Hypothalamus (tissue), 51 donors: ENCODE measurements at places on chromosomes 2 and 18.

- DNase-seq: no peak
Measured at GRCh38 chr2:240413813-240414429, 21.5 kb upstream of the GPC1 start.

GRCh38 chr2:75570948-75571729, 10.4 kb upstream of the EVA1A start:
- DNase-seq: no peak

- no peak for DNase-seq
Measured at GRCh38 chr2:179613701-179614100, 247.7 kb downstream of the ZNF385B start.

DNA sequence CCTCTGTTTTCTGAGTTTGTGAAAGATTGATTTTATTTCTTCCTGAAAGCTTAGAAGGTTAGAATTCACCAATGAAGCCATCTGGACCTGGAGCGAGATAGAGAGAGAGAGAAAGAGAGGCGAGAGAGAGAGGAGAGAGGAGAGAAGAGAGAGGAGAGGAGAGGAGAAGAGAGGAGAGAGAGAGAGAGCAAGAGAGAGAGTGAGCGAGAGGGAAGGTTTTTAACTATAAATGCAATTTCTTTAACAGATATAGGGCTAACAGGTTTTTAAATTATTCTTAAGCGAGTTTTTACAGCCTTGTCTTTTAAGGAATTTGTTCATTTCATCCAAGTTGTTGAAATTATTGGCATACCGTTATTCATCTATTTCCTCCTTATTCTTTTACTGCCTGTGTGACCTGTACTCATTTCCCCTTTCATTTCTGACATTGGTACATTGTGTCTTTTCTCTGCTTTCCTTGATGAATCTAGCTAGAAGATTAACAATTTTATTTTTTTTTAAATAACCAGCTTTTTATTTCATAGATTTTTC, 56.1 kb downstream of the BABAM2 start:
- DNase-seq: no peak

DNA sequence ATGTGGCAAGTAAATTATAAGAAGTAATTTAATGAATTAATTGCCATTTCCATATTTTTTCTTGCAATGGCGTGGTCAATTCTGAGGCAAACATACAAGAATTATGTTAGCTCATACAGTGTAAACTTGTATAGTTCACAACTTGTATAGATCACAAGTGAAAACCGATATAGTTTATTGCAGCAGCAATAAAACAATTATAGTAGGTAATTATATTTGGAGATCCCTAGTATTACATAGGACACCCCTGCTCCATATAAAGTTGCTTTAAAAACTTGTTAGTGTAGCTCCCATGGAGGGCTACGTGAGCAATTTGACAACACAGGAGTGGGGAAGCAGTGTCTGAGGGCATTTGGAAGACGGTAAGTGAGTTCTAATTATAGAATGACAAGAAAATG, 288.2 kb downstream of the SOCS6 start:
- no peak for DNase-seq

DNA sequence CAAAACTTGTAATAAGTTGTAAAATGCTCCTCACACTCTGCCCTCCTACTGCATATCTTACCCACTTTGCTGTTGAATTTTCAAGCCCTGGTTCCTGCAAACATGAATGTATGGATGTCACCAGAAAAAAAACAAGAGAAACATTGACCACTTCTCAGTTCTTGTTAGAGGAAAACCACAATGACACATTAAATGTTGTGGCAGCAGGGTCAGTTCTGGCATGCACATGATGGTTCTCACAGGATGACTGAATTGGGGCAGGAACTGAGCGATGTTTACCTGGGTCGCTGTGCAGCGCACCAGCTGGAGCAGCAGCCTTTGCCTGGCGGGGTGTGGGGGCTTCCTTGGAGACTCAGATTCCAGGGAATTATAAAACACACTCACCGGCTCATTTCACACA, 14.0 kb upstream of the PRKCE start:
- no peak for DNase-seq

DNA sequence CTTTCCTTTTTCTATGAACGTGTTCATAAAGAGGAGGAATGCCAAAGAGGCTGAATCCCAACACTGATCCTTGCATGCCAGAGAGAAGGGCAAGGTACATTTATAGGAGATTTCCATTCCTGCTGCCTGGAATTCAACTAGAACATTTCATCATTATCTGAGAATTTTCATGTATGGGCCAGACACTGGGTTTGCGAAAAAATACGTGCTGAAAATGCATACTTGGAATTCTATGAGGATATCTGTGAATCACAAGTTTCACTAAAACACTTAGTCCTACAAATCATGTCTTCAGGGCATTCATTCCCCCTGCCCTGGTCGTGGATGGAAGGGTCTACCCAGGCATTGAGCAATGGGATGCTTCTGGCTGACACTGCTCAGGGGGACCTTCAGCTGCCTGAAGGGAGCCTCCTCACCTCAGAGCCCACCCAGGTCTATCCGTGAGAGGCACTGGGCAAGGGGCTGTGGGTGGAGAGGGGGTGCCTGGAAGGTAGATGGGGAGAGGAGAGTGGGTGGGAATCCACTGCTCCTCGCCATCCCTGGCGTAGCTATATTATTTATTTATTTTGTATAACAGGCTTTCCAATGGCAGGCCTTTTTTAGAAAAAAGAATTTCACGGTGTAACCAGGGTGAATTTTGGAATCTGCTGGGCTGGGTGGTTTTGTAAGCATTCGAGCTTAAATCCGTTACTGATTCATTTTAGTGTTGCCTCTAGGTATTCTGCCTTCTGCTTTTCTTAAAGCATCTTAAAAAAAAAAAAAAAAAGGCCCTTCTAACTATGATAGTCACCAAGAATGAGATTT, 560.6 kb upstream of the ID2 start:
- DNase-seq: no peak

DNA sequence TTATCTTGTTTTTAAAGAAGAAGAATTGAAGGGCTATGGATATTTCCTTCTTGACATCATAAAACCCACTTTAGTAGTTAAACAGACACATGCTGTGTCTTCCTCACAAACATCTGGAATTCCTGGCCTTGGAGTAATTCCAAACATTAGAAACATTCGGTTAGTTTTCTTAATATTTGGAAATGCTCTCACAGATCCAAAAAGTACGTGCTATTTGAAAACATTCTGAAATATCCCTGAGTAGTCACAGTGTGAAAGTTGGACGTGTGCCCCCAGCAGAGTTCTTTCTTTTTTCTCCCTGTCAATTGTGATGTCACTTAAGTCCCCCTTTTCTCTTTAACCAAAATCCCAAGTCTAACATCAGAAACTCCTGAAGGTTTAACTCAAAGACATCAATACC, 91.3 kb downstream of the ANTXR1 start:
- no peak for DNase-seq

DNA sequence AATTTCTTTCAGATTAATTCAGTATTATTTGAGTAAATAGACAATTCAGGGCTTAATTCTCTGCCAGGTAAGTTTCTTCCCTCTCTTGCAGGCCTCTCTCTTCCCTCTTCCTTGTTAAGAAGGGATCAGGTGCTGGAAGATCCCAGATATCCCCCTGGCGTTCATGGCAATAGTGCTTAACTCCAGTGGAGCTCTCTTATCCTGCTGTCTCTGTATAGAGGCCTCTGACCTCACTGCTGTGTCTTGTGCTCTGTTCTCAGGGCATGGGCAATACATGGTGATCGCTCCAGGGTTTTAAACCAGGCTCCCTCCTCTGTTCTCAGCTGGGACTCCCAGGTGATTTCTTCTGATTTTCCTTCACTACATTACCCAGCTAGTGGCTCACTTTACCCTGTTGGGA, 226.8 kb downstream of the MC4R start:
- DNase-seq: no peak

DNA sequence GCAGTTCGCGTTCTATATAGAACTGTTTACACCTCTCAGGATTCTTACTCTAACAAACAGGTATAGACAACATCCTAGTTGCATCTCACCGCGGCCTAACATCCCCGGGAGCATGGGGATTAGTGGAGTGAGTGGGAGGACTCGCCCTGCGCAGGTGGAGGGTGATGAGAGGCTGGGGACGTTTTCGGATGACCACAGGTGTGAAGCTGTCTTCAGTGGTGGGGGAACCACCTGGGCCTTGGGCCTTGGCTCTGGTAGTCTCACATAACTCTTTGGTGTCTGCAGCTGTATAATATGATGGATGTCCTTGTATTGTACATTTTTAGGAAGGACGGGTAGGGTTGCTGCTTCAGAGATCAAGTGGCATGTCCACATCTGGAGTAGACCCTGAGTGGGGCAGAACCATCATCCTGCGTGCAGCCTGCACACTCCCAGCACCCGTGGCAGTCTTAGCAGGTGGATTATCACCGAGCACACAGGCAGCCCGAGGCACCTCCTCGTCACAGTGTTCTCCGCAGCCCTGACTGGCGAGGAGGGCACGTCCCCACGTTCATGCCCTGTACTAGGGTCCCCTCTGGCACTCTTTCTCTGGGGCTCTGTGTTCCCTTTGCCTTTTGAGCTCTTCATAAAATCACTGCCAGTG, 56.0 kb downstream of the AGAP1 start:
- no peak for DNase-seq

DNA sequence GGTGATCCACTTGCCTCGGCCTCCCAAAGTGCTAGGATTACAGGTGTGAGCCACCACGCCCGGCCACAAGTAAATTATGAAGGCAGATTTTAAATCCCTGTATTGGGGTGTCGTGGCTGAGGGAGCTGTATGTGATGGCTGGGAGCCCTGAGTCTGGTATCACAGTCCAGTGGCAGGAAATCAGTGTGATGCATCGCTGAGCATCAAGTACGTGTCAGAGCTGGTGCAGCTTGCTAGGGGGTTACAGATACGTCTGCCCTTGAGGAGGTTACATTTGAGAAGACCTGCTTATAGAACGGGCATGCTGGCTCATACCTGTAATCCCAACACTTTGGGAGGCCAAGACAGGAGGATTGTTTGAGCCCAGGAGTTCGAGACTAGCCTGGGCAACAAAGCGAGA, 4.3 kb downstream of the ENOSF1 start:
- no peak for DNase-seq

DNA sequence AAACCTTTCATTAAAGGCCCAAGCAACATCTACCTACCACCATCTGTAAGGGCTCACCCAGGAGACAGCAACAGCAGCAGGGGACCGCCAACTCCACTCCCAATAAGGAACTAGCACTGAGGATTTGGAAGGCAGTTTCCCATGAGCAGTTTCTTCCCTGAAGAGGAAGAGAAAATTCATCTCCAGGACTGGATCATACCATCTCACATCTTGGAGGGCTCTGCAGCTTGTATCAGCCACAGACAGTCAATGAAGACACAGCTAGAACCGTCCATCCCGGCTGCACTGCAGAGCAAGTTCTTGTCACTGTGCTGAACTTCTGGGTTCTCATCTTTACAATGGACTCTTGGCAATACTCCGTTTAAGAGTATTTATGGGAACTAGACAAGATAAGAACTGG, 2.8 kb upstream of the GYPC start:
- DNase-seq: no peak

- DNase-seq: no peak
Measured at GRCh38 chr18:39624961-39625360, 2059.4 kb upstream of the CELF4 start.

GRCh38 chr2:218391202-218391601, 8.5 kb upstream of the CTDSP1 start:
- DNase-seq: no peak

GRCh38 chr2:170766693-170767092, 3.5 kb upstream of the ERICH2 start:
- no peak for DNase-seq

DNA sequence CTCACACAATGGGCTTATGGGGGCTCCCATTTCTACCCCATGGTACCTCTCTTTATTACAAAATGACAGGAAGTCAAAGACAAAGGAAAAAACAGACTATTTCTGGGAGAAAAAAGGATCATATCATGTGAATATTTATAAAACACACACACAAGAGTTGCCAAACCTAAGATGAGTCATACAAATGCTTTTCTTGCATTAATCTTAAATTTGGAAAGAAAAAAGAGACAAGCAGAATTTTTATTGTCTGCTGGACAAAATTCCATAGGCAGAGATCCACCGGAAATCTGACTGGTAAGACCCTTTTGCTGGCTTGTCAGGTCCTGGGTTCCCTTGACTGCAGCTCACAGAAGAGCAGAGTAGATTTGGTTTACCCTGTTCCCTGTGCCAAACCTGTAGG, 1732.3 kb upstream of the PIK3C3 start:
- DNase-seq: no peak

- DNase-seq: no peak
Measured at GRCh38 chr2:212791569-212791968, 253.0 kb upstream of the ERBB4 start.

DNA sequence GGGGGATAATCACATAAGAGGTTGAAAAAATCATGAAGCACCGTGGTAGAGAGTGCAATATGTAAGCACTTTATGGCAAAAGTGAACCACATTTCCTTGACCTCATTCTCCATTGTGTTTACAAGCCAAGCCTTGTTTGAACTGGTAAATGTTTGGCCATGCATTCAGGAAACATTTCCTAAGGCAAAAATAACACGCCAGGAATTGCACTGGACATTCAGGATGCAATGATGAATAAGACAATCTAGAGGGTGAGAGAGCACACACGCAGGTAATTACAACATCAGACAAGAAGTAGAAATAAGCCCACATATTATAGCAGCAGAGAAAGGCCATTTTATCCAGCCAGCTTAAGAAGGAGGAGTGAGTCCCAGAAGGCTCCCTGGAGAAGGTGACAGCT, 218.0 kb upstream of the OSR1 start:
- DNase-seq: no peak

DNA sequence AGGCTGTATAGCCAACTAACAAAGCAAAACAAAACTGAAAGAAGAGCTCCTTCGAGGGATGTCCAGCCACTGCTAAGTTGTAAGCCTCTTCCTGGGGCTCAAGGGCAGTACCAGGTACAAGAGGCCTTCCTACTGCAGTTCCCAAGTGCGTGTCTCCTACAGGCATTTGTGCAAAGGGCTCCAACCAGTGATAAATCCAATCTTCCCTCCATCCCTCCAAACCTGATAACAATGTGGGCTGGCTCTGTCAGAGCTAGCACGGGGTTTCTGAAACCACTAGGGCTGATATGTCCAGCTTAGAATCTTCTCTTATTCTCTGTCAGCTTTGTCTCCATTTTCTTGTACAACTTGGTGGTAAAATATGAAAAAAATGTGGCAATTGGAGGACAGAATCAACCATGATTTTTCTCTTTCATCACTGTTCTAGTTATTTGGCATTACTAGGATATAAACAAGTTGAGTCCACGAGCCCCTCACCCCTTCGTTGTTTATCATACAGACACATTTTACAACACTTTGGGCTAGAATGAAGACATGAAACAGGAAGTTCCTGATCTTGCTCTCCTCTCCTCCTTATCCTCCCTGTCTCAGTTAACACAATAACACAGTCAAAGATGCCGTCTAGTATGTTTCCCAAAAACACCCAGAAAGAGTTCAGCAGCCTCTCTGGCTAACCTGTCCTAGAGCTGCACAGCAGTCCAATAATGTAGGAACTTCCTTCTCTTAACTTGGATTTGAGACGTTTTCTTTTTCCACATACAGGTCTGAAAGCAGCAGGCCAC, 35.4 kb upstream of the WIPF1 start:
- DNase-seq: no peak

- no peak for DNase-seq
Measured at GRCh38 chr2:170026361-170026760, 151.6 kb upstream of the MYO3B start.
